ENCODE measurements at places on chromosomes 3 and 15.
A peak's percentile ranks its signal among the peaks of the same experiment; 100 is the strongest.

GRCh38 chr3:13308380-13308801, 111.7 kb downstream of the NUP210 start:
- DNase-seq = no peak

DNA sequence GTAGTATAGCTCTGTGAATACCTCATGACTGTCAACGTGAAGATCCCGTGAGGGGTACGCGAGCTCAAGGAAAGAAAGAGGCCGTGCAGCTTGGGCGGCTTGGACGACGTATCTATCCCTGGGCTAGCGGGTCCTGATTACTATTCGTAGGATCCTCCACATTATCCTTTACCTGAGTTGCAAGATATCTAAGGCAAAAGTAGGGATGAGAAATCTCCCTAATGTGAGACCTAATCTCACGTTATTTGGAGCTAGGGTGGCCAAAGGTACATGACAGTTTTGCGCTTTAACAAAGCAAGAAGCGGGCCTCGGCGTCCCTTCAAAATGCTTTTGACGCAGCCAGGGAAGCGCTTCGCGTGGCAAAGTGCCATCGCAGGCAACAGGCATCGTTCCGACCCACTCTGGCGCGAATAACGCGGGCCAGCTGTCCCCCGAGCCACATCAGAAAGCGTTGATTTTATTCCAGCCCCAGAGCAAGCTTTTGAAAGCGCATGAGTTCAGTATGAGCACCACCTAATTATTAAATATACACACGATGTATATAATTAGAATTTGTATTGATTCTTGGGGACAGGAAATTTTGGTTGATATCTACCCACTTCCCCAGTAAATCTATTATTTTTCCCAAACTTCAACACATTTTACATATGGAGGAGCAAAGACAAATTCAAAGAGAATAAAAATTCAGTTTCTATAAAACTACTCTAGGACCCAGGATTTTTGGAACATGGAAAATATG, 2.5 kb upstream of the EOMES start:
- no peak for DNase-seq

- no peak for DNase-seq
Measured at GRCh38 chr3:37338500-37338899, 164.1 kb upstream of the LRRFIP2 start.

GRCh38 chr15:101174152-101174920, 77.5 kb downstream of the CHSY1 start:
- DNase-seq = no peak

- DNase-seq = no peak
Measured at GRCh38 chr3:68648494-68648893, 283.9 kb downstream of the TAFA4 start.

- peak; percentile 81 for DNase-seq
Measured at GRCh38 chr15:55407498-55408011, 604 bp downstream of the CCPG1 start.

DNA sequence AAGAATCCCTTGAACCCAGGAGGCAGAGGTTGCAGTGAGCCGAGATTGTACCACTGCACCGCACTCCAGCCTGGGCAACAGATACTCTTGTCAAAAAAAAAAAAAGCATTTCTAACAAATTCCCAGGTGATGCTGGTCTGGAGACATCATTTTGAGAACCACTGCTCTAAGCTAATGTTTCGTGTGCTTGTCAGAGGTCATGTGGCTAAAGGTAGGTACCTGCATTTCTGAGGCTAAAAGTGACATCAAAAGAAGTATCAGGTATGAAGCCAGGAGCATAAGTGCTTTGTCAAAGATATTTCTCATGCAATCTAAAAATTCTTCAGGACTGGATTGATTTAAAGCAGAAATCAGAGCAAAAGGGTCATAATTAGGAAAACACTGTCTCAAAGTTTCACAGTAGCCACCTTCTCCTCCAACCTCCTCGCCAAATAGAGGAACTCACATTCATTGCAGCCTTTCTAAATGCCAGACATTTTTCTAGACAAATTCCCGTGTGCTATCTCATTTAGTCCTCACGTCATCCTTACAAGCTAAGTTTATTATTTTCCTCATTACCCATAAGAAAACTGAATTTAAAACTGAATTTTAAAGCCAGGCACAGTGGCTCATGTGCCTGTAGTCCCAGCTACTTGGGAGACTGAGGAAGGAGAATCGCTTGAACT, 25.7 kb upstream of the GSK3B start:
- no peak for DNase-seq

GRCh38 chr3:186732169-186732766, 15.1 kb downstream of the KNG1 start:
- DNase-seq = no peak

GRCh38 chr3:10251006-10251405, 2.7 kb downstream of the TATDN2 start:
- no peak for DNase-seq

DNA sequence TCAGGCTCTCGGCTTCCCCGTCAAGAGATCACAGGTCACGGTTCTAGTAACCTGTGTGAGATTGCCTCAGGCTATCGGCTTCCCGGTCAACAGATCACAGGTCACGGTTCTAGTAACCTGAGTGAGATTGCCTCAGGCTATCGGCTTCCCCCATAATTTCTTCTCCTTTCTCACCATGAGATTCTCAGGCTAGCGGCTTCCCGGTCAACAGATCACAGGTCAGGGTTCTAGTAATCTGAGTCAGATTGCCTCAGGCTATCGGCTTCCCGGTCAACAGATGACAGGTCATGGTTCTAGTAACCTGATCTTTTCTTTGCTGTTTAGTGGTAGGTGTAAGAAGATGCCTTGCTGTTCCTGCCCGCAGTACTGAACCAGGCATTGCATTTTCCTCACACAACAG, 418.2 kb upstream of the ZNF717 start:
- DNase-seq = no peak

DNA sequence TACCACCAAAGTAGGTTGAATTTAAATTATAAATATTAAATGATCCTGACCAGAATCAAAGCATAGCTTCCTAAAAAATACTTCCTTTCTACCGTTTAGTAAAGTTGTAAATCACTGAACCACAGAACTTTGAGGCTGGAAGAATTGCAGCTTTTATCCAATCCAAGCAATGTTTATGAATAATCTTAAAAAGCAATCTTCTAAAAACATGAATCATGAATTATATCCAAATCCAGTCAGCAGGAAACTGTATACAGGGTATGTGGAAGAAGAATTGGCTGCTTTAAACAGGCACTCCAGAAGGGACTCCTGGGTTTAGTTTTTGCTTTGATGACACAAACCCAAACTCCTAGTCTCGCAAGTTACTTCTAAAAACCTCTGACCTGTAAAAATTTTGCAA, 30.2 kb downstream of the HEG1 start:
- DNase-seq = no peak

DNA sequence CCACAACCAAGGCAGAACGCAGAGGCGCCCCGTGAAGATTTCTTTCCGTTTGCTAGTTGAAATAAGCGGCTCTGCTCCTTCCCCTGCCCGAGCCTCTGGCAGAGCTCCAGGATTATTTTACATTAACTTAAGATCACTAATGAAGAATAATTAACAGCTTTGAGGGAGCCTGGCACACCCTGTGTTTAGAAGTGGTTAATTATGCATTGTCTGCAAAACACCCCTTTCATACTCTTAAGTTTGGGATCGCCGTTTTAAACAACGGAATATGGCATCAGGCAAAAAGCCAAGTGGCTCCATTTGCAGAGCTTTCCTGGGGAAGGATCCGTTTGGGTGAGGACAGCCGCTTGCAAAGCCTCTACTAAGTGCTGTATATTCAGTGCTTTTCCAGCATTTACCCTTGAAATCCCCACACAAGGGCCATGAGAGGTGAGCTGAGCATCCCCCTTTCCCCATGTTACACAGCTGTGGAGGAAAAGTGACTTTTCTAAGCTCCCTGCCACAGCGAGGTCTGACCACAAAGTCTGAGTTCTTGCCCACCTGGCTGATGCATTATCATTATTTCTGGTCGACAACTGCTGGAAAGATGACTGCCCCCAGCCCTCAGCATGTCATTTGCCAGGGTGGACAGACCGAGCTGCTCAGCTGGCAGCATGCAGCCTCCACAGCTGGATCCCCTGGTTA, 33.9 kb downstream of the IQSEC1 start:
- no peak for DNase-seq

- no peak for DNase-seq
Measured at GRCh38 chr15:29151484-29151857, 118.2 kb downstream of the NSMCE3 start.

DNA sequence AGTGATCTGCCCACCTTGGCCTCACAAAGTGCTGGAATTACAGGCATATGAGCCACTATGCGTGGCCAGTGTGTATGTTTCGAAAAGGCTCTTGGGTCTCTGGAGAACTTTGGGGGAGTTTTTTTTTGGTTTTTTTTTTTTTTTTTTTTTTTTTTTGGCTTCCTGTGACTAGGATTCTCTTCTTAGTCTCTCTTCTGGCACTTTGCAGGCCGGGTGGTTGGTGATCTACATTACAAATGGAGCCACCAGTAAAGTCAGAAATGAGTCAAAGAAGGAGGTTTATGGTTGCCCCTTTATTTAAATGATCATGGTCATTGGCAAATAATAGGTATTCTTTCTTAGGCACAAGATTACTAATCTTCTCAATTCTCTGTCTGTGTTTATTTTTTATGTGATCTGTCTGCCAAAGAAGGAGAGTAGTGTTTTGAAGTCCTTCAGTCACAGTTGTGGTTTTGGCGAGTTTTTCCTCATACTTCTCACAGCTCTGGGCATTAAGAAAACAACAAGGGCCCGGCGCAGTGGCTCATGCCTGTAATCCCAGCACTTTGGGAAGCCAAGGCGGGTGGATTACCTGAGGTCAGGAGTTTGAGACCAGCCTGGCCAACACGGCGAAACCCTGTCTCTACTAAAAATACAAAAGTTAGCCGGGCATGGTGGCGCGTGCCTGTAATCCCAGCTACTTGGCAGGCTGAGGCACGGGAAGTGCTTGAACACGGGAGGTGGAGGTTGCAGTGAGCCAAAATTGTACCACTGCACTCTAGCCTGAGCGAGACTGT, 38.3 kb downstream of the PDE8A start:
- no peak for DNase-seq

DNA sequence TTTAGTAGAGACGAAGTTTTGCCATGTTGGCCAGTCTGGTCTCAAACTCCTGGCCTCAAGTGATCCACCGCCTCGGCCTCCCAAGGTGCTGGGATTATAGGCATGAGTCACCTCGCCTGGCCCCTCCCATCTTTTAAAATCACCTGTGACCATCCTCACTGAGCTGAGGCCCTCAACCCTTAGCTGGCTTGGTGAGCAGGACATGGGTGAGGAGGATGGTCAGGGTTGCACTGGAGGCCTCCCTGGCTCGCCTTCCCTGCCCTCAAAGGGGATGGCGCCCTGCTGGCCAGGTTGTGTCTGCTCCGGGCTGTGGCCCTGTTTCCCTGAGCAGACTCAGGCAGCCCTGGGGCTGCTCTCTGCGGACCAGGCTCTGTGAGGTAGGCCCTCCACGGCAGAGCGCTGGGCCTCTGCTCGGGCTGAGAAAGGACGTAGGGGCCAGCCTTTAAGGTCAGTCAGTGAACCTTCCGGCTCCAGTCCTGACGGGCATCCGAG, 33.7 kb downstream of the SYNM start:
- DNase-seq = no peak

DNA sequence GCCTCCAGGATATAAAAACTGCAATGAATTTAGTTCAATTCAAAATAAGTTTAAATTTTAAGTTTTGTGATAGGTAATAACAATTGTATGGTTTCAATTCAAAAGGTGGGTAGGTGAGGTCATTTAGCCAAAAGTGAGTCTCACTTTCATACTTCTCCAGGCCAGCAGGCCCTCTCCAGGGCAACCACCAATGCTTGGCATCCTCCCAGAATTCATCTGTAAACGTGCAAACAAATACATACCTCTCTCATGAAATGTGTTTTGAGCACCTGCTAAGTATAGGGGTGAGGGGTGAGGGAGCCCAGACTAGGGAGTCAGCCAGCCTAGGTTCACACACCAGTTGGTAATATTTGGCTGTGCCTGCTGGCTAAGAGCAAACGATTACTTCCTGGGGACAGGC, 22.0 kb upstream of the RBSN start:
- DNase-seq = no peak
